Stimulated activated CD4-positive, alpha-beta T cell treated with anti-CD3 and anti-CD28 coated beads, Interleukin-12 subunit alpha, Interleukin-12 subunit beta, amount 100 ng/mL, for 24 hours (primary cell): ENCODE measurements at places on chromosomes 1 and 21.

- no peak for DNase-seq
Observed at GRCh38 chr1:108643492-108644335, 17.2 kb downstream of the HENMT1 start.

DNA sequence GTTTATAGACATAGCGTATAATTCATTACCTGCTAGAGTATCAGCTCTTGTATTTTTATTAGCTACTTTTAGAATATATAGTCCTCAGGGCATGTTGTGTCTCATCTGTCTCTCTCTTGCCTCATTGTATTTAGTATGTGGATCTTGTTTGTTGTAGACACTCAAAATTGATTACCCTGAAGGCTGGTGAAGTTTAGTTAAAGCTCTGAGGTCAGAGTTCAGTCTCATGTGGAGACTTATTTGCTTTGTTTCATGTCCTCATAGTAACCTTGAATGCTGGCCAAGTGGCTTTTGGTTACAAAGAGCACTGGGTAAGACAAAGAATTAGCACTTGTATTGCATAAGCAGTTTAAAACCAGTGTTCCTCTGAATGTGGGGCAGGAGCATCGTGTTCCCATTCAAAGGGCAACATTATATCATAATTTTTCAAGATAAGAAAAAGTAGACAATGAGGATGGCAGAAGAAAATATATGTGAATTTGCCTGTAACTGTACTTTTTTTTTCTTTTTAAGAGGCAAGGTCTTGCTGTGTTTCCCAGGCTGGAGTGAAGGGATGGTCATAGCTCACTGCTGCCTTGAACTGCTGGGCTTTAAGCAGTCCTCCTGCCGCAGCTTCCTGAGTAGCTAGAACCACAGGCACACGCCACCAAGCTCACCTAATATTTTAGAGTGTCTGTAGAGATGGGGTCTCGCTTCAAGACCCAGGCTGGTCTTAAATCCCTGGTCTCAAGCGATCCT is 17.4 kb downstream of the CNST start:
- DNase-seq = no peak

DNA sequence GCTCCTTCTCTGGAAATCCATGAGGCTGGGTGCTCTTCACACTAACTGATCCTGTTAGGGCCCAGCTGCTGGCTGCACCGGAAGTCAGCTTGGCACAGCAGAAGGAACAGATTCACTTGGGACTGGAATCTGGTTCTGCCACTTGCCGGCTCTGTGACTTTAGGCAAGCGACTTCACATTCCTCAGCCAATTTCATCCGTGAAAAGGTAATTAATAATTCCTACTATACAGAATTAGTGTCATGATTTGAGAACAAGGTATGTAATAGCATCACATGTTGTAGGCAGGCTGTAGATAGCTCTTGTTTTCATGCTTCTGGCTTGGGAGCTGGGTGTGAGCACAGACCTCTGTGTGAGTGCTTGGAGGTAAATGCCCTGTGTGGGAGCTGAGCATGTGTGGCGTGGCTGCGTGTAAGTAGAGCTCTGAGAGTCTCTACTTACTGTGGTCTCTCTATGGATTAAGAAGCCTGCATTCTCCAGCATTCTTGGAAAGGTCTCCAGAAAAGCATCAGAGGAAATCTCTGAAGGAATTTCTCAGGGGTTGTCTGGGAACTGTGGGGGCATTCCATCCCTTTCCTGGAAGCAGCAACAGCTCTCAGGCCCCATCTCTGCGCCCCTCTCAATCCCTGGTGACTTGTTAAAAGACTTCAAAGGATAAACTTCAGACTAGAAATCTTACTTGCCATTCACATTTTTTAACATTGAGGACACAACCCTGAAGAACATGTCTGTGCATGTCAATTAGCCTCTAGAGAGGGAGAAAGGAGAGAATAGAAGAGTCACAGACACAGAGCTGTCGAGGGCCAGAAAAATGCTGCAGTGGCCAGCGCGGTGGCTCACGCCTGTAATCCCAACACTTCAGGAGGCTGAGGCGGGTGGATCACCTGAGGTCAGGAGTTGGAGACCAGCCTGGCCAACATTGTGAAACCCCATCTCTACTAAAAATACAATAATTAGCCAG is 47.7 kb upstream of the PPM1J start:
- DNase-seq = no peak

DNA sequence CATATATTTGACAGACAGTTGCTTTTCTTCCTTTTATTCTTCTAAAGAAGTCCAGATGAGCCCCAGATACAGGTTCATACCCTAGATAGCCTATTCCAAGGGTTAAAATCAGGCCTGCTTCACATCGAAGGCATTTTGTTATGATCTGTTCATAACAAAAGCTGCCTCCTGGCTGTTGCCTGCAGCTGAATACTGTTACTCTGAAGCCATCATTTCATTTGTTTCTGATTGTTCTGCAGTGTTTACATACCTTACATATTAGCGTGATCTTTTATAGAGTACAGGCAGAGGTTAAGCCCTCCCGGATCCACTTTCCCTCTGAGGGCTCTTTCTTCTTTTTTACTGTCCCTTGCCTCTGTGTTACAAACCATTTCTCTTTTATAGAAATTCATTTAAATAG is 219.0 kb upstream of the HOOK1 start:
- DNase-seq = no peak
